Hepatocyte (in vitro differentiated cells): ENCODE measurements at places on chromosomes 2 and 18. TPM values are rescaled to one million over a fixed set of nuclear protein-coding genes. Genes with fewer than 3 reads are reported as not detected.
A peak's percentile ranks its signal among the peaks of the same experiment; 100 is the strongest.

- DNase-seq = peak; percentile 55
Observed at GRCh38 chr2:172196768-172197431, 94.2 kb upstream of the DLX2 start.

GRCh38 chr2:20509770-20510490 is 63.1 kb downstream of the RHOB start:
- peak; percentile 82 for DNase-seq

DNA sequence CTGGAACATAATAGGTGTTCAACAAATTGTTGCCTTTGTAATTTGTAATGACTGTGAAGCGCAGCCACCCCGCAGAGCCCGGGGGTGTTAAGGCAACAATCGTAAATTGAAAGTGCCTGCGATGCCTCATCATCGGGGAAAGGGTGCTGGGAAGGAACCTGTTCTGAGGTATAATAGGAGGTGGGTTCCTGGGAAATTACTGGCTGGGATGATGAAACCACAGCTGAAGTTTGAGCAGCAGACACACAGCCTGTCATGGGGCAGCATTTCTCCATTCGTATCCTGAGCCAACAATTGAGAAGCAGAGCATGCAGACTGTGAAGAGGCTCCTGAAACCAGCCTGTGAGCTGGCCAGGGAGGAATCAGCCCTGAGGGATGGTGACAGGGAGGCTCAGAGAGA is 404.0 kb upstream of the MYT1L start:
- DNase-seq = no peak

GRCh38 chr18:56298935-56299334 is 339.5 kb downstream of the TXNL1 start:
- peak; percentile 16 for DNase-seq

DNA sequence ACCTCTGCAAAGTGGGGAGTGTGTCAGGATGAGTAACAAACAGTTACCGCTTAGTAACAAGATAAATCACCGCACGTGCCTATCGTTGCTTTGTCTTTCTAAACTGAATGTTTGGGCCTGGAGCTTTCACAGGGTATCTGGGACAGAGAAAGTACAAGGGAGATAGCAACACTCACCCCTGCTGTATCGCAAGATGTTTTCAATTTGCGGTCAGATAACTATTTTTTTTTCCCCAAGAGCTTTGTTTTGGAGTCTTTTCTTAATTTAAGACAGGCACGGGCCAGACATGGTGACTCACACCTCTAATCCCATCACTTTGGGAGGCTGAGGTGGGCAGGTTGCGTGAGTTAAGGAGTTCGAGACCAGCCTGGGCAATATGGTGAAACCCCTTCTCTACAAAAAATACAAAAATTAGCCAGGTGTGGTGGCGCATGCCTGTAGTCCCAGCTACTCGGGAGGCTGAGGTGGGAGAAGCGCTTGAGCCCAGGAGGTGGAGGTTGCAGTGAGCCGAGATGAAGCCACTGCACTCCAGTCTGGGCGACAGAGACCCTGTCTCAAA is 146.6 kb downstream of the GBX2 start:
- DNase-seq = no peak

GRCh38 chr2:60422826-60423483 is 130.5 kb downstream of the BCL11A start:
- no peak for DNase-seq

- no peak for DNase-seq
Observed at GRCh38 chr18:69705987-69706386, 241.7 kb downstream of the CD226 start.

DNA sequence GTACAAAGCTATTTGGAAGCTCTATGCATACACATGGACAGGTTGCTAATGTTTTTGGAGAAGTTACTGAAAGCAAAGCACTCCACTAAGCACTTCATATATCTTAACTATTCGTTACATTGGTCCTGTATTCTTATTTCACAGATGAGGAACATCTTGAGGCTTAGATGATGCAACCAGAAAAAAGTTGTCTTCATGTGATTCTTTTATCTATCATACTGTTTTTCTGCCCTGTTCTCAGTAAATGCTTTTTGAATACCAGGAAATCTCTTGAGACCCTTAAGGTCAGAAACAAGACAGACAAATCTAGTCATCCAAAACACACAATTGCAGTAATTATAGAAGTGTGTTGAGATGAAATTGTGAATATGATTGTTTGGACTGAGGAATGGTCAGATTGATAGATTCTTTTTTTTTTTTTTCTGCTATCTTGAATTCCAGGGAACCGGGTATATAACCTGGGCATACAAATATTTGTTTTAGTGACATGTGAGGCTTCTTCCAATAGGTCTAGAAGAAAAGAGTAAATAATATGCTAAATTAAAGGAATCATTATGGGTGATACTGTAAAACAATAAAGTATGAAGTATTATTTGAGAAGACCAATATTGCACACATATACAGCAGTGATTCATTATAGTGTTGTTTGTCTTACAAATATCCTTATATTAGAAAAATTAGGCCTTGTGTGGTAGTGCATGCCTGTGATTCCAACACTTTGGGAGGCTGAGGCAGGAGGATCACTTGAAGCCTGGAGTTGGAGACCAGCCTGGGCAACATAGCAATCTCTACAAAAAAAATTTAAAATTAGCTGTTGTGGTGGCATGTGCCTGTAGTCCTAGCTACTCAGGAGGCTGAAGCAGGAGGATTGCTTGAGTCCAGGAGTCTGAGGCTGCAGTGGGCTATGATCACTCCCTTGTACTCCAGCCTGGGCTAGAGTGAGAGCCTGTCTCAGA is 33.7 kb downstream of the EHBP1 start:
- no peak for DNase-seq

DNA sequence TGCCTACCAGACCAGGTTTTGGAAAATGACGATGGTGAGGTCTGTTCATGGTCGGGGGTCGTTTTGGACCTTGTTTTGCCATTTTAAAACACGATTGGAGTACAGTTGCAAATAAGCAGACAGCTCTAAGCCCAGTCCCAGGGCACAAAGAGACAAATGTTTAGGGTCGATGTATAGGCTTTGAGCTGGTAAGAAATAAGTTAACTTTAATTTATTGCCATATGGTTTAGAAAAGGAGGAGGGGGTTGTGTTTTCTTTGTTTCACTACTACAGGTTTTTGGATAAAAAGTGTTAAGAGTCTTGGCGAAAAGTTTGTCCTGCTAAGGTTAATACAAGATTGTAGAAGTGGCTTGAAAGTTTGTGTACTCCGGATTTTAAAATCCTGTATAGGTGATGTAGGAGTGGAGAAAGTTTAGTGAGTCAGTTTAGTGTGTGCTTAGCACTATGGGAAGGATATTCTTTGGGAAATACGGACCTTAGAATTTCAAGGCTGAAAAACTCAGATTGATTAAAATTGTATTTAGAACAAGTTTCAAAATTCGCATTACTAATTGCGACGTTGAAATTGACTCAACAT is 1.3 kb downstream of the KCMF1 start:
- no peak for DNase-seq

DNA sequence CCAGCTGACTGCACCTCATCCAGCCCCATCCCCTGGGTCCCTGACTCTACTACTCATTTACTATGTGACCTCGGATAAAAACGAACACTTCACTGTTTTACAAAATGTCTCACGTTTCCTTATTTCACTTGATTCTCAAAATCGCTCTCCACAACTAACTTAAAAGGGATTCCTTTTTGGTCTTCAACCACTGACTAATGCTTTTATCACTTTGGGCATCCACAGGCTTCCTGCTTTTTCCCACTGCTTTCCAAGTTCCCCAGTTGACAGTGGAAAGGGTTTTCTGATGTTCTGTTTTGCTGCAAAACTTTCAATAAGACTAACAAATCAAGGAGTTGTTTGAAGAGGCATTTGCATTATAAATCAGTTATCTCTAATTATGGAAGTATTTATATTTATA is 24.1 kb downstream of the EIF2AK3 start:
- no peak for DNase-seq

DNA sequence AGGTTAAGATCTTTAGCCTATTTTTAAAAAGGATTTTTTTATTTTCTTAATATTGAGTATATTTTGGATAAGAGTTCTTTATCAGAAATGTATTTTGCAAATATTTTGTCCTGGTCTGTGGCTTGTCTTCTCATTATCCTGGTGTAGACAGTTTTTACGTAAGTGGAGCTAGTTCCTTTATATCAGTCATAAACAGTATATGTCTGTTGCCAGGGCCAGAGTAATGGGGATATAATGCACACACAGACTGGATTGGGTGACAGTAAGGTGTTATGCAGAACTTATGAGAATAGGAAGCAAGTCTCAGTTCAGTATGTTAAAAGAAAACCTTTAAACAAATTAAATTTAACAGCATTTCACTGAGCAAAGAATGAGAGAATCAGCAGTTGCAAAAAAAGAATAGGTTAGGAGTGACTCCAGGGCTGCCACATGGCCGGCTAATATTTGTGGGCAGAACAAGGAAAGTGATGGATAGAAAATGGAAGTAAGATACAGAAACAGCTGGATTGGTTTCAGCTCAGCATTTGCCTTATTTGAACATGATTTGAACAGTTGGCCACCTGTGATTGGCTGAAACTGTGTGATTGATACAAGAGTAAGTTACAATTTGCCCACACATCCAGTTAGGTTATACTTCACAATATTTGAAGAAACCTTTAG is 61.1 kb upstream of the ZNG1B start:
- no peak for DNase-seq

DNA sequence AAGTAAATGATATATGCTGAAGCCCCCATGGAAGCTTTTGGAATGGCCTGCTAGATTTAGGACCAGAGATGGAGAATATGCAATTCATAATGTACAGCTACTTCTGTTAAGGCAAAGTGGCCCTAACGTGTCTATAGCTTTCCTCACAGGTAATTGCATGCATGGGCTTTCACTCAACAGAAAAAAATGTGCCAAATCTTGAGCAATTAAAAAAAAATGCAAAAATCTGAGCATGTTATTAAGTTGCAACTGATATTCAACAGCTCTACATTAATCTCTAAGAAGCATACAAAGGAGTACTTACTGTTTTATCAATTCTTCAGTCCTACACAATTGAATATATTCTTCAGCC is 79.6 kb downstream of the EFEMP1 start:
- DNase-seq = no peak

- DNase-seq = no peak
Observed at GRCh38 chr18:74739926-74740325, 142.3 kb downstream of the ZNF407 start.

GRCh38 chr2:11163439-11164317 is 8.4 kb downstream of the SLC66A3 start:
- DNase-seq = no peak

GRCh38 chr2:194491409-194492115 is 1165.5 kb upstream of the SLC39A10 start:
- no peak for DNase-seq

- no peak for DNase-seq
Observed at GRCh38 chr18:68662754-68663153, 52.2 kb downstream of the TMX3 start.

Gene MLPH
- 5.6 and 6.7 TPM in 2 replicates for polyA plus RNA-seq

Gene CROCC2
- polyA plus RNA-seq = 0.04 and 0.13 TPM in 2 replicates

Gene CCDC102B
- polyA plus RNA-seq = 1.7 and 2.8 TPM in 2 replicates

Gene MYCN
- polyA plus RNA-seq = 8.9 and 10.8 TPM in 2 replicates

Gene FARP2
- 28.4 and 29.6 TPM in 2 replicates for polyA plus RNA-seq

Gene RAB6C
- polyA plus RNA-seq = not detected in 2 replicates

Gene MYO1B
- polyA plus RNA-seq = 36.7 and 43.4 TPM in 2 replicates

Gene DUSP2
- 17.0 and 24.0 TPM in 2 replicates for polyA plus RNA-seq

Gene SNORC
- 5.9 and 7.5 TPM in 2 replicates for polyA plus RNA-seq

Gene DNAJC5G
- polyA plus RNA-seq = not detected in 2 replicates

Gene ITGB6
- 20.3 and 21.0 TPM in 2 replicates for polyA plus RNA-seq
